ENCODE measurements at places on chromosomes 4 and X. TPM values are rescaled to one million over a fixed set of nuclear protein-coding genes. Genes with fewer than 3 reads are reported as not detected.
A peak's percentile ranks its signal among the peaks of the same experiment; 100 is the strongest.

TMEM156 gene
- 0.22 TPM for total RNA-seq

UBE2D3 gene
- 302 TPM for total RNA-seq

PNPLA4 gene
- 15.5 TPM for total RNA-seq

FOXR2 gene
- not detected for total RNA-seq

LARP7 gene
- 39.5 TPM for total RNA-seq

MAD2L1 gene
- total RNA-seq: 92.9 TPM

BST1 gene
- total RNA-seq: 0.44 TPM

- no peak overlapping the region for H3K4me3 ChIP-seq
- no peaks in the 10 kb centered on the region for H3K4me1 ChIP-seq
- no peaks in the 10 kb centered on the region for H3K27me3 ChIP-seq
- no peak overlapping the region for H3K27ac ChIP-seq
- no peaks in the 10 kb centered on the region for H3K36me3 ChIP-seq
- DNase-seq: no peak
Observed at GRCh38 chr4:2370597-2371320, 47.7 kb downstream of the ZFYVE28 start.

GRCh38 chr4:68272860-68273259 lies 27.4 kb upstream of the TMPRSS11B start:
- no peaks in the 10 kb centered on the region for H3K36me3 ChIP-seq
- H3K27ac ChIP-seq: no peak overlapping the region
- no peaks in the 10 kb centered on the region for H3K4me1 ChIP-seq
- no peaks in the 10 kb centered on the region for H3K27me3 ChIP-seq
- no peak overlapping the region for H3K4me3 ChIP-seq
- DNase-seq: no peak

DNA sequence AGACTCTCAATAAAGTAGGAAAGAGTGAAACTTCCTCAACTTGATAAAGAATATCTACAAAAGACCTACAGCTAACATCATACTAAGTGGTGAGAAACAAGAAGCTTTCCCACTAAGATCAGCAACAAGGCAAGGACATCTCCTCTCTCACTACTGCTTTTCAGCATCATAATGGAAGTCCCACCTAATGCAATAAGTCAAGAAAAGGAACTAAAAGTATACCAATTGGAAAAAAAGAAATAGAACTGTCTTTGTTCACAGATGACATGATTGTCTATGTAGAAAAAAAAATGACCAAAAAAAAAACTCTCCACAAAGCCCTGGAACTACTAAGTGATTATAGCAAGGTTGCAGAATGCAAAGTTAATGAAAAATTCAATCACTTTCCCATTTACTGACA lies 25.1 kb upstream of the SH3RF1 start:
- no peaks in the 10 kb centered on the region for H3K4me1 ChIP-seq
- H3K36me3 ChIP-seq: no peaks in the 10 kb centered on the region
- DNase-seq: no peak

GRCh38 chr4:116453127-116453526 lies 632.2 kb downstream of the TRAM1L1 start:
- H3K27ac ChIP-seq: no peak overlapping the region
- H3K36me3 ChIP-seq: no peaks in the 10 kb centered on the region
- no peak overlapping the region for H3K4me3 ChIP-seq
- H3K27me3 ChIP-seq: no peaks in the 10 kb centered on the region
- H3K4me1 ChIP-seq: no peaks in the 10 kb centered on the region

GRCh38 chr4:56764775-56765174 lies 56.7 kb downstream of the SPINK2 start:
- DNase-seq: no peak
- no peak overlapping the region for H3K27ac ChIP-seq
- no peaks in the 10 kb centered on the region for H3K27me3 ChIP-seq
- H3K4me3 ChIP-seq: no peak overlapping the region
- H3K4me1 ChIP-seq: no peaks in the 10 kb centered on the region
- H3K36me3 ChIP-seq: no peaks in the 10 kb centered on the region

DNA sequence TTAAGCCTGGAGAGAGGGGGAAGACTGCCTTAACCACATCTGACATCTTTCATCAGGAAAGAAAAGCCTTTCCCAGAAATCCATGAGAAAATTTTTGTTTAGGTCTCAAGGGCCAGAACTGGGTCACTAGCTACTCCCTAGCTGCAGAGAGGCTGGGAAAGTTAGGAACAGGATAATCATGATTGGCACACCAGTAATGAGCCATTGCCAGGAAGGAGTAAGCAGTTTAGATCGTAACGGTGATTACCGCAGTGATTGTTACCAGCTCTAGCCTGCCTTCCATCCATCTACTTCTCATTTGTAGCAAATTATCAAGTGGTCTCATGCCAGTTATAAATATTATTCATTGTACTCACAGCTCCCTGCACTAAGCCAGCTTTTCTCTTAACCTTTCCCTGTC lies 22.7 kb upstream of the STX18 start:
- peaks cover 9% of the 10 kb centered on the region for H3K36me3 ChIP-seq
- H3K27ac ChIP-seq: no peak overlapping the region
- no peak overlapping the region for H3K4me3 ChIP-seq

GRCh38 chr4:21948347-21949072 lies at the start of gene KCNIP4:
Gene KCNIP4 (minus strand): TSS chr4:21948772.
- H3K27me3 ChIP-seq: no peaks in the 10 kb centered on the region
- no peak within 1 kb of the TSS for H3K27ac ChIP-seq
- no peak for DNase-seq
- H3K36me3 ChIP-seq: no peaks in the 10 kb centered on the region

GRCh38 chrX:110022599-110023448 lies 19.9 kb downstream of the TMEM164 start:
- H3K27me3 ChIP-seq: no peaks in the 10 kb centered on the region
- DNase-seq: no peak
- H3K27ac ChIP-seq: no peak overlapping the region
- H3K4me3 ChIP-seq: no peak overlapping the region
- no peaks in the 10 kb centered on the region for H3K36me3 ChIP-seq

DNA sequence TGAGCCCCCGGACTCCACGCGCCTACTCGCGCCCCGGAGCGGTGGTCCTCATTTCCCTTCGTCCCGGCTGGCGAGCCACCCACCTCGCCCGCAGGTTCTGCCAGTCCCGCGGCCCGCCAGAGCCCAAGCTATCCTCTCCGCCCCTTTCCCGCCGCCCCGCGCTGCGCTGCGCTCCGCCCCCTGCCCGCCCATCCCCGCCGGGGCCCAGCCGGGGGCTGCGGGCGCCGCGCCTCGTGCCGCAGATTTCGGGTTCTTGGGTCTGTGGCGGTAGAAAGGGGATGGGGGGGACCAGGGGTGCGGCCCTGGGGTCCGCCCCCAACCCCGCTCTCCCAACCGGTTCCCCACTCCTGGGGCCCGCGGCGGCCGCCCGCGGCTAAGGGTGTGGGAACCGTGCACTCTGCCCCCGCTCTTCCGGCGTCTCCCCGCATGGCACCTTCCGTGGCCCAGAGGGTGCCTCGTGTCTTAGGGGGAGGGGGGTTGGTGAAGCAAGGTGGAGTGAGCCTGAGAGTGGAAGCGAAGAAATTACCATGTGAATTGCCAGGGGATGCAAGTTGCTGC lies 650.8 kb upstream of the DIPK2B start:
- peaks cover 27% of the 10 kb centered on the region for H3K36me3 ChIP-seq
- peak overlapping the region; percentile 81 for H3K4me3 ChIP-seq
- DNase-seq: peak; percentile 49
- H3K4me1 ChIP-seq: peaks cover 49% of the 10 kb centered on the region
- no peaks in the 10 kb centered on the region for H3K27me3 ChIP-seq
- peak overlapping the region; percentile 87 for H3K27ac ChIP-seq

DNA sequence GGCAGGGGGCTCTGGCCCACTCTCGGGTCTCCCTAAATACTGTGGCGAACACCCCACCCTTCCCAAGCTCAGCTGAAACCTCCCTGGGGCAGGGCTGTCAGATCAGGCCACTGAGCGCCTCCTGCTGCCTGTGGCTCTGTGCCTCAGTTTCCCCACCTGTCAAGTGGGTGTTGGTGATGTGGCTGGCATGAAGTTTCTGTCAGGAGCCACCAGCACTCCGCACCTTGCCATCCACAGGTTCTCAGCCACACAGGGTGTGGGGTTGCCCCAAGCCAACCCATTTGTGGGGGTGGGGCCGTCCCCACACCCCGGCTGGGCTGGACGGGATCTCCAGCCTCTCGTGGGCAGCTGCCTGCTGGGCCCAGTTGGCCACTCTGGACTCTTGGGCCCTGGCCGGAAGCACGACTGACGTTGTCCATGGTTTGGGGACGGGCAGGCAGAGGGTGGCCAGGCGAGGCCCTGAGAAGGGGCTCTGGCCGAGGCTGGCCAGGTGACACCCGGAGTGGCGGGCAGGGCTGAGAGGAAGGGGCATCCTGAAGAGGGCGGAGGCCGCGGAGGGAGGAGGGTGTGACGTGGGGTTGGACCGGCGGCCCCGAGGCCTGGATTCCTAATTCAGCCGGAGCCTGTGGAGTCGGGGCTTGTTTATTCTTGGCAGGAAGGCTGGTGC lies 5.5 kb upstream of the FGFR3 start:
- H3K4me1 ChIP-seq: no peaks in the 10 kb centered on the region
- no peaks in the 10 kb centered on the region for H3K36me3 ChIP-seq
- no peak overlapping the region for H3K27ac ChIP-seq
- H3K4me3 ChIP-seq: no peak overlapping the region
- no peaks in the 10 kb centered on the region for H3K27me3 ChIP-seq

DNA sequence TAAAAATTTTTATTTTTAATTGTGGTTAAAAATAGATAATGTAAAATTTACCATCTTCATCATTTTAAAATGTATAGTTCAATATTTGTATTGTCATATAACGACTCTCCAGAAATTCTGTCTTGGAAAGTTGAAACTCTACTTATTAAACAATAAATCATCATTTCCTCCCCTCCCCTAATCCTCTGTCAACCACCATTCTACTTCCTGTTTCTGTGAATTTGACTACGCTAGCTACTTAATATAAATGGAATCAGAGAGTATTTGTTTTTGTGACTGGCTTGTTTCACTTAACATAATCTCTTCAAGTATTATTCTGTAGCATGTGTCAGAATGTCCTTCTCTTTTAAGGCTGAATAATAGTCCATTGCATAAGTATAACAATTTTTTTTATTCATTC lies 729.0 kb upstream of the AADAT start:
- no peak overlapping the region for H3K27ac ChIP-seq
- H3K36me3 ChIP-seq: no peaks in the 10 kb centered on the region

GRCh38 chr4:37728064-37728463 lies 41.9 kb upstream of the RELL1 start:
- H3K4me3 ChIP-seq: no peak overlapping the region
- no peak for DNase-seq
- H3K36me3 ChIP-seq: no peaks in the 10 kb centered on the region
- no peaks in the 10 kb centered on the region for H3K27me3 ChIP-seq
- H3K4me1 ChIP-seq: no peaks in the 10 kb centered on the region
- no peak overlapping the region for H3K27ac ChIP-seq

- no peak overlapping the region for H3K27ac ChIP-seq
- H3K27me3 ChIP-seq: no peaks in the 10 kb centered on the region
- H3K4me3 ChIP-seq: no peak overlapping the region
- no peaks in the 10 kb centered on the region for H3K36me3 ChIP-seq
Observed at GRCh38 chr4:83753260-83753659, 217.4 kb downstream of the GPAT3 start.

- H3K36me3 ChIP-seq: no peaks in the 10 kb centered on the region
- H3K27ac ChIP-seq: no peak overlapping the region
- H3K4me1 ChIP-seq: no peaks in the 10 kb centered on the region
- H3K4me3 ChIP-seq: no peak overlapping the region
- DNase-seq: no peak
Observed at GRCh38 chrX:13419276-13419675, 99.4 kb upstream of the ATXN3L start.

DNA sequence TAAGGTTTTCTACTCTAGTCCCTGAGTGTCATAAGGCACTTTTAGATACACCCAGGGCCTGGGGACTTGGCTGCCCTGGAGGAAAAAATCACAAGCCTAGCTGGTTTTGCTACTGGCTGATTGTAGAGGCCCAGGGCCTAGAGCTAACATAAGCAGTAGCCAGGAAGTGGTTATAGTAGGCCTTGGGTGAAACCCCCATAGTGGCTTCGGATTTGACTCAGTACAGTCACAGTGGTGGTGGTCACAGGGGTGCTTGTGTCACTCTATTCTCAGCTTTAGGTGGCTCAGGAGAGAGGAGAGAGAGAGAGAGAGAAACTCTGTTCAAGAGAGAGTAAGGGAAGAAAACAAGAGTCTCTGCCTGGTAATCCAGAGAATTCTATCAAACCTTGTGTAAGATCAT lies 194.5 kb upstream of the EDA2R start:
- no peaks in the 10 kb centered on the region for H3K36me3 ChIP-seq
- no peak for DNase-seq
- H3K4me1 ChIP-seq: no peaks in the 10 kb centered on the region

GRCh38 chr4:169345316-169345721 lies 74.6 kb upstream of the SH3RF1 start:
- H3K36me3 ChIP-seq: no peaks in the 10 kb centered on the region
- H3K4me1 ChIP-seq: peaks cover 6% of the 10 kb centered on the region
- no peaks in the 10 kb centered on the region for H3K27me3 ChIP-seq
- H3K4me3 ChIP-seq: no peak overlapping the region
- peak; percentile 40 for DNase-seq

GRCh38 chr4:60743654-60744053 lies 456.5 kb upstream of the ADGRL3 start:
- no peaks in the 10 kb centered on the region for H3K4me1 ChIP-seq
- no peaks in the 10 kb centered on the region for H3K27me3 ChIP-seq
- no peak overlapping the region for H3K4me3 ChIP-seq
- H3K27ac ChIP-seq: no peak overlapping the region

- H3K4me1 ChIP-seq: peaks cover 9% of the 10 kb centered on the region
- no peaks in the 10 kb centered on the region for H3K27me3 ChIP-seq
- no peak overlapping the region for H3K4me3 ChIP-seq
- H3K27ac ChIP-seq: no peak overlapping the region
- no peak for DNase-seq
Observed at GRCh38 chrX:110226931-110227330, 91.0 kb downstream of the AMMECR1 start.

DNA sequence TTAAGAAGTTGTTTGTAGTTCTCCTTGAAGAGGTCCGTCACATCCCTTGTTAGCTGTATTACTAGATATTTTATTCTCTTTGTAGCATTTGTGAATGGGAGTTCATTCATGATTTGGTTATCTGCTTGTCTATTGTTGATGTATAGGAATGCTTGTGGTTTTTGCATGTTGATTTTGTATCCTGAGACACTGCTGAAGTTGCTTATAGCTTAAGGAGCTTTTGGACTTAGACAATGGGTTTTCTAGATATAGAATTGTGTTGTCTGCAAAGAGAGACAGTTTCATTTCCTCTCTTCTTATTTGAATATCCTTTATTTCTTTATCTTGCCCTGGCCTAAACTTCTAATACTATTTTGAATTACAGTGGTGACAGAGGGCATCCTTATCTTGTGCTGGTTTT lies 52.1 kb upstream of the GRID2 start:
- no peak overlapping the region for H3K27ac ChIP-seq
- no peak overlapping the region for H3K4me3 ChIP-seq
- no peaks in the 10 kb centered on the region for H3K4me1 ChIP-seq
- no peaks in the 10 kb centered on the region for H3K36me3 ChIP-seq

GRCh38 chr4:174538123-174538875 lies 16.0 kb upstream of the HPGD start:
- no peak overlapping the region for H3K27ac ChIP-seq
- H3K4me3 ChIP-seq: no peak overlapping the region
- H3K27me3 ChIP-seq: no peaks in the 10 kb centered on the region

DNA sequence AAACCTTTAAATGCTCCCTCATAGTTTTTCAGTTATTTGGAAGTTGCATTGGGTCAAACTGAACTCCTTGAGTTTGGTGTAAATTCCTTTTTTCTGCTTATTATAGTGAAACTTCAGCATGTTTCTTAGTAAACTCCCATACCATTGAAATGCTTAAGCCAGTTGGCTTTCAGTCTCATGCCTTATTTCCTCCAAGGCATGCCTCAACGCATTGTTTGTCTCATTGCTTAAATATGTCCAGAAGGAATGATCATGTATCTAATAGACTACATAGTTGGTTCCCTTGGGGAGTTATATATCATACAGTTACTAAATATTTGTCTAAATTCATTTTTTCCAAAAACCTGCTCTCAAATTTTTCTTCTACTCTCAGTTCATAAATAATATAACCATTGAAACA lies 114.0 kb downstream of the STOX2 start:
- H3K27me3 ChIP-seq: no peaks in the 10 kb centered on the region
- H3K36me3 ChIP-seq: no peaks in the 10 kb centered on the region
- no peak overlapping the region for H3K4me3 ChIP-seq
- H3K27ac ChIP-seq: no peak overlapping the region

All from HCT116 (cell line).